ENCODE measurements at places on chromosomes 2 and 18.

DNA sequence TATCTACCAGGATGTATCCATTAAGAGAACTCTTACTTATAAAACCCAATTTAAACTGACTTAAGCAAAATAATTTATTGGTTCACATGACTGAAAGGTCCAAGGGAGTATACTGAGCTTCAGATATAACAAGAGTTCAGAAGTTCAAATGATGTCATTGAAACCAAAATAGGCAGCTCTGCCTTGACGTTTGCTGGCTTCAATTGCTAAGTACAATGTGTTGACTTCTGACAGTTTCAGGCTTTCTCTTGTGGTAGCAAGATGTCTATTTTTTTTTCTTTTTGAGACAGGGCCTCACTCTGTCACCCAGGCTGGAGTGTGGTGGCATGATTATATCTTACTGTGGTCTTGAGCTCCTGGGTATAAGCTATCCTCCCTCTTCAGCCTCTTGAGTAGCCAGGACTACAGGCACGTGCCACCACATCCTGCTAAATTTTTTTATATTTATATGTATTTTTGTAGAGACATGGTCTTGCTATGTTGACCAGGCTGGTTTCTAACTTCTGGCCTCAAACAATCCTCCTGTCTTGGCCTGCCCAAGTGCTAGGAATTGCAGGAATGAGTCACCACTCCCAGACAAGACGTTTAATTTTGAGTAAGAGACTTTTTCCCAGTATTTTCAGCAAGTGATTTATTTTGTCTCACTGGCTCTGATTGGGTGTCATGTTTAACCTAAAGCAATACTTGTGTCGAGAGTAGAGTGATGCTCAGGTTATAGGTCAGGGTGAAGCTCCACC lies 184.8 kb downstream of the NR4A2 start:
- no peak for DNase-seq

GRCh38 chr2:102796337-102796736 lies 34.5 kb downstream of the TMEM182 start:
- no peak for DNase-seq

GRCh38 chr18:51397347-51397962 lies 200.0 kb upstream of the MEX3C start:
- DNase-seq, result no peak

- peak; percentile 41 for DNase-seq
Measured at GRCh38 chr2:84631047-84631446, 114.7 kb downstream of the DNAH6 start.

DNA sequence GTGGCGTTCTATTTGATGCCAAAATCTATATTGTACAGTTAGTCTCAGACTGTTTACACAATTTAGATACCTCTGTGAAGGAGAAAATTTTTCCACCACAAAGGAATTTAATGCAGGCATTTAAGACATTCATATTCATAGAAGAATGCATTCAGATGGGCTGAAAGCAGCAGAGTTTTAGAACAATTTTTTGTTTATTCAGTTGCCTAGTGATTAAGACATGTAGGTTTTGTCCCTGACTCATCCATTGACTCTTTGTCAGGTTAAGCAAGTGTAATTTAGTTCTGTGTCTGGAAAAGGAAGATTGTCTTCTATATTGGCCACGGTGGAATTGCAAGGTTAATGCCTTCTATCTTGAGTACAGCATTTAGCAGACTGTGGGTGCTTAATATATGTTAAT lies 515.0 kb downstream of the PARD3B start:
- no peak for DNase-seq

DNA sequence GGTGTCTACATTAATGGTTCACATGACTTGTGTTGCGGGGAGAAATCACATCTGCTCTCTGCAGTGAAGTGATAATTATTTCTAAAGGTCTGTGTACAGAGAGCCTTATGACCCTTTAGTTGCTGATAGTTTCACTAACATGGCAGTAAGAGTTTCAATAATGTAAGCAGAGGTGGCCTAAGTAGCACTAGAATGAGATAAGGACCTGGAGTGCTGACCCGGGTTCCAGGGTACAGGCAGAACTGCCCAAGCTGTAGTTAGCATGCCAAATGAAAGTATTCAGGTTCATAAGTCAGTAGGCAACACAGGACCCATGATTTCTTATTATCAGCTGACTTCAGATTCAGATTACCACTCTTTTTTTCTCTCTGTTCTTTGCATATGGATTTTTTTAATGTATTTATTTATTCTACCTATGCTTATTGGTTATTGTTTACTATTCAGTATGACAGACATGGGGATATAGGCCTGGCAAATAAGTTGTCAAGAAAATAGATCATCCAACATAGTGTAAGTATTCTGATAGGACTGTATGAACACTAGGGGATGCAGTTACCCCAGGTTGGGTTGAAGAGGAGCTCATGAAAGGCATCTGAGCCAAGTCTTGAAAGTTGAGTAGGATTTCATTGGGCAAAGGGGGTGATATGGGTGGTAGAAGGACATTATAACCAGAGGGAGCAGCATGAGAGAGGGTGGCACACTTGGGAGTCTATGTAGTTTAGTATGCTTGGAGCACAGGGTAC lies 105.2 kb downstream of the CCDC85A start:
- no peak for DNase-seq

- peak; percentile 38 for DNase-seq
Measured at GRCh38 chr2:237723602-237724001, 75.0 kb upstream of the RBM44 start.

- DNase-seq, result no peak
Measured at GRCh38 chr2:241372361-241372992, 16.4 kb downstream of the FARP2 start.

DNA sequence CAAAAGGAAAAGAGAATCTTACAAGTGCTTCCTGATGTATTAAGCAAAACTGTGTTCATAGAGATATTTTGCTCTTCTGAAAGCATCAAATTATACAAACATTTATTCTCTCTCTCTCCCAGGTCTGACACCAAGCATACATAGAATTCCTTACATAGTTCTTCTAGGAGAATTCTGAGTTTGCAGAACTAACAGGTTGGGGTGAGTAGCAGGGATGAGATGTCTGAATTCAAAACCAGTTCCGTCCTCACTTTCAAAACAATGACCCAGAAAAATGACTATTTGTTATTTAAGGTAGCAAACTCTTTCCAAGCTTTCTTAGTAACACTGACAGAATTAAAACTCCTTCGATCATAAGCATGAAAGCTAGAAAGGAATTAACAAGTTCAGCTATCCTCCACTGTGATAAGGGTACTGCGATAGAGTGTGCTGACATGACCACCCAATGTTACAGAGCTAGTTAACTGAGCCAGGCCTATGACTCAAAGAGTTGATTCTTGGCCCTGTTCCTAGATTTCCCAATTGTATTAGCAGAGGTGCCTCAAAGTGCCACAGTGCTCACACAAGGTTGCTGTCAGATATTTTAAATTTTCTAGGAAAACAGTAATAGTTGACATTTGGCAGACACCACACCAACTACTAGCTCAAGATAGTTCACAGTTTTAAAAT lies 85.8 kb upstream of the SETBP1 start:
- no peak for DNase-seq

- DNase-seq, result no peak
Measured at GRCh38 chr18:54801374-54801773, 26.9 kb upstream of the RAB27B start.

GRCh38 chr2:130243359-130243758 lies 45.1 kb upstream of the TUBA3E start:
- DNase-seq, result no peak

GRCh38 chr2:215401896-215402379 lies 33.9 kb downstream of the FN1 start:
- no peak for DNase-seq

DNA sequence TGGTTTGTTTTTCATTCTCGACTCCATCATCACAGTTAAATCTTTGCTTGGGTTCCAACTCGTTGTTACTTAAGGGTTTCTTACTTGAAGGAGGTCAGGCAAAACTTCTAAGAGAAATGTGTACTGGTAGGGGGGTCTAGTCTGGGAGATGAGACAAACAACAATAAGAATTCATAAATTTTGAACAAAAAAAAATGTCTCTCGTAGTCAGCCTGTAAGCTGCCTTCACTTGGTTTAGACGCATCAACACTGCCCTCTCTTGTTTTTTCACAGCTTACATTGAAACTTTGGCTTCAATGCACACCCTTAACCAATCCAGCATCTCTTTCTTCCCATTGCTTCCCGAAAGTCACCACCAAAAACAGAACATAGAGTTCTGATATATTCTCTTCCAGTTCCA lies 576.4 kb upstream of the PIK3C3 start:
- no peak for DNase-seq

GRCh38 chr18:9786631-9787030 lies 78.5 kb downstream of the RAB31 start:
- DNase-seq, result no peak
